ENCODE measurements at places on chromosomes 7 and 10. TPM values are rescaled to one million over a fixed set of nuclear protein-coding genes. Genes with fewer than 3 reads are reported as not detected.

The CCDC136 gene
- total RNA-seq: 0.87 TPM

The KLF14 gene
- not detected for total RNA-seq

The WNT2 gene
- total RNA-seq: not detected

The FGFR2 gene
- 0.54 TPM for total RNA-seq

The TMEM236 gene
- total RNA-seq: 0.17 TPM

The ATOH7 gene
- total RNA-seq: not detected

The CPN1 gene
- total RNA-seq: not detected

GRCh38 chr10:34815185-34816084, at the start of gene PARD3:
Gene PARD3 (minus strand): TSS chr10:34815296. CDS start chr10:34814995, 301 bp downstream.
- DNase-seq: peak; percentile 30

DNA sequence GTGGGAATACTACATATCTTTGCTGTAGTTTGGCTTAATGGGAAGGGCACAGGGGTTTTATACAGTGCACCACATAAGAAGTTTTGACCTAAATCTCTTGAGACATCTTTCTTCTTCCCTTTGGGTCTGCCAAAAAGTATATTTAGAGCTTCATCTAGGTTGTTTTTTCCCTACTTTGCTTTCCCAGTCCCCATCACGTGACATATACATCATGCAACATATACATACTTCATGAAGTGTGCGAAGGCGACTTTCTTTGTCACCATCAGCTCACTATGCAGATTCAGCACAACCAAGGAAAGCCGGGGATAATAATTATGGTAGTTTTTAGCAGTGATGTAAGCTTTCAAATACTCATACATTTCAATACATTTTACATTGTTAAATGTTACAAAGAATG, 177.1 kb upstream of the PPP1R3A start:
- DNase-seq: no peak

- no peak for DNase-seq
These were observed 94.9 kb upstream of the EEPD1 start for GRCh38 chr7:36058020-36058592.

GRCh38 chr7:6179620-6180343, 92.6 kb downstream of the CYTH3 start:
- no peak for DNase-seq

DNA sequence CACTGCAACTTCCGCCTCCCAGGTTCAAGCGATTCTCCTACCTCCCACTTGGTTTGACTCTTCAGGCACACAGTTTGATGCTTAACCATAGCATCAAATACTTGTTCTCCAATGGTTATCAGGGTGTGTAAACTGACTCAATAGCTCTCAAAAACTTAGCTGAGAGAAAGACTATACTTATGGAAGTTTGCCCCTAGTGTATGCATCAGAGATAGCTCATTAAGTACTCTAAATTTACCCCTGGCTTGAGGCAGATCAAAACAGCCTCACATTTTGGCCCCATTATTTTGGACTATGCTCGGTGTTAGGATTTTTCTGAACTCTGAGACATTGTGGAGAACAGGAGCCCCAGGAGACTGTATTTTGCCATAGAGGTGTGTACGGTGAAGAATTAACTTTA, 40.8 kb upstream of the SLC35B4 start:
- DNase-seq: no peak

GRCh38 chr7:151666886-151667285, 147.2 kb upstream of the RHEB start:
- DNase-seq: no peak

DNA sequence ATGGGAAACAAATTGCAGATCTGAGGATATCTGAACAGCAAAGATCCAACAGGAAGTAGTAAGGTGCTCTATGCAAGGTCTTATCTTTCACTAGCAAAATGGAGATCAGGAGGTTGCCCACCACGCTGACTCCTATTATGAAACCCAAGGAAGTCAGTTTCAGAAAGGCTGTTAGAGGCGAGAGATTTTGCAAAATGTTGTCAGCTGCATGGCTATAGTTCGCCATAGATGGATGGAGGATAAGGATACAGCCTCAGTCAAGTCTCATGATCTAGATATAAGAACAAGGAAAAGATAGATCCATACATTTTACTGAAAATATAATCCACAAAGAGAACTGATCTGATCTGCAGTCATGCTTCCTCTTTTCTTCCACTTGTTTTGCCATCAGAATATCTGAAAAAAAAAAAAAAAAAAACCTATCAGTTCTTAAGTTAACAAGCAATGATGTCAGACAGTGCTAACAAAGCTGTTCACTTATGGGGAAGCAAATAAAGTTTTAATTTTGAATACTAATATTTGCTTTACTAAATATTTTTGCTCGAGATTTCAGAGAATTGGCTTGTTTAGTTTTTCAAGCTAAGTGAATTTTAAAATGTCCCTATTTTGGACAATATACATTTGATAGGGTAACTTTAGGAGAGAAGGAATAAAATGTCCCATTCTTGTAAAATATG, 2.0 kb downstream of the GPR85 start:
- no peak for DNase-seq

DNA sequence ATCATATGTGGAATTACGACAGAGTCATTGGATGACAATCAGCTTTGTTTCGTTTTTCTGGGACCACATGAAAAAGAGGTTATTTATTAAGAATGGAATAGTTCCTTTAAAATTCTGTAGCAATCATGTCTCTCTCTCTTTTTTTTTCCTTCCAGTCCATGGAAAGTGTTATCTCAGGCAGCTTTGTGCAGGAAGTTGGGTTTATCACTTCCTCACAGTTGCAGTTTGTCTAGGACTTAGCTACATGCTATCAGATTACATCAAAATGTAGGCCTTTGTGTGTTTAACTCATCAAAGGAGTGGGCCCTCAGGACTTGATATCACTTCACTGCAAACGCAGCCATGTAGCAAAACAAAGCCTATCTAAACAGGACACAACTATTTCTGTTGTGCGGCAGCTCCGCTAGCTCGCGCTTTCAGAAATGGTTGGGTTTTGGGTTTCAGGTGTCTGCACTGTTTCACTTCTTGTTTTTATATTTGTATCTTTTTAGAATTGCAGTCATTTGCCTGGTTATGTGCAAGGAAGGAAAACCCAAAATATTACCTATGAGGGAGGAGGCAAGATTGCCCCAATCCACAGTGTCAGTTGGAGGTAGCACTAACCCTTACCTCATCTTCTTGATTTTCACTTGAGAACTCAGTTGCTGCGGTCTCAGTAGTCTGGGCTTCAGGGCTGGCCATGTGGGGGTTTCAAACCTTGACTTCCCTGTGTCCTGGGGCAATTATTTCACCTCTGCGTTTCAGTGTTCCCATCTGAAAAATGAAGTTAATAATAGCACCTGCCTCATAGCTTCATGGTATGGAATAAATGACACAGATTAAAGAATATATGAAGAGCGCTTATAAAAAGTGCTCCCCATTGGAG, 66.7 kb downstream of the HHEX start:
- peak; percentile 84 for DNase-seq

- DNase-seq: no peak
These were observed 23.1 kb downstream of the SP4 start for GRCh38 chr7:21450941-21451340.

DNA sequence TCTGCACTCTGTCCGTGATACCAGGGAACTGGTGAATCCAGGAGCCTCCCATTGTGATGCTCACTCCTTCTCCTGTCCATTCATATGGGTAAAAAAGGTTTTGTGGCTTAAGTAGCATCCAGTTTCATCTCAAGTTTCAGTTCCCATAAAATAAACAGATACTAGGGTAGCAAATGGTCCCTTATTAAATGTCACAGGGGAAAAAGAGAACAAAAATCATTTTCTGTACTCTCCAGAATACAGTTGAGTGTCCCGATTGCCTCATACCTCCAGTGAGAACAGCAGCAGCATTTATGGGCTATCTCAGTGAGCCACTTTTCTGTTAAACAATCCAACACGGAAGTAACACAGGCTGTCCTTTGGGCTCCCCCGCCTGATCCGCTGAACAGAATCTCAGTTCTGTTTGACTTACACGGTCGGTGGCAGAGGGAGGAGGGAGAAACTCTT, 179.6 kb downstream of the CELF2 start:
- DNase-seq: no peak

- DNase-seq: no peak
These were observed 8.9 kb downstream of the FGF8 start for GRCh38 chr10:101766753-101767599.

GRCh38 chr10:51433949-51434475, 265.4 kb downstream of the CSTF2T start:
- DNase-seq: no peak

DNA sequence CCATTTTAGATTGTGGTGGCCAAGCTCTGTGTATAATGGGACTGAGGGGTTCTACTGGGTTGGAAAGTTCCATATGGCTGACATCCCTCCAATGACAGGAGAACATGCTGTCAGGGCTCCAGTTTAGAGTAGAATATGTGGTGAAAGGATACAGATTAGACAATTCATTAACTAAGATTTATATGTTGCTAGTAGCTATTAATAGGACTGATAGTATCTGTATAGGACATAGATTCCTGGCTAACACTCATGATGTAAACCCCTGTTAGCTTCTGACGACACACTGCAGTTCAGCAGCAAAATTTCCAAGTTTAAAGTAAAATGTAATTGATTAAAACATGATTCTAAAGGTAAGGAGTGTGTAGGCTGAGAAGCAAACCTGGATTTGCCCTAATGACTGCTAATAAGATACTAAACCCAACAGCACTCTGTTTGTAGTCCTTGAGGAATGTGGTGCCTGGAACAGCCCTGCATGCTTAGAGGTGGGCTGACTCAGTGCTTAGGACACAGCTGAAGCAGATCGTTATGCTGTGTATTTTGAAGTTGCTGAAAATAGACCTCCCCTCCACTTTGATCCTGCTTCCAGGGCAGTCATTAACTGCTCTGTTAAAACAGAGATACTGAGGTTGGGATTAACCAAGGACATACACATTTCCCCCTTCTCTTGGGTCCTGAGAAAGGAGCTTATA, 1129.6 kb downstream of the SORCS3 start:
- DNase-seq: no peak

GRCh38 chr7:158014976-158015375, 572.6 kb downstream of the PTPRN2 start:
- DNase-seq: no peak

- DNase-seq: no peak
These were observed 191.5 kb downstream of the MGMT start for GRCh38 chr10:129658376-129659072.

GRCh38 chr7:107145067-107145838, 23.6 kb upstream of the HBP1 start:
- no peak for DNase-seq

- peak; percentile 34 for DNase-seq
These were observed 25.4 kb upstream of the PRXL2A start for GRCh38 chr10:80382989-80383388.

- DNase-seq: no peak
These were observed 6.2 kb upstream of the CREB3L2 start for GRCh38 chr7:138008019-138008587.

- no peak for DNase-seq
These were observed 17.5 kb downstream of the AHR start for GRCh38 chr7:17315974-17316373.

- DNase-seq: no peak
These were observed 266.2 kb downstream of the DNAJB6 start for GRCh38 chr7:157603005-157603404.

DNA sequence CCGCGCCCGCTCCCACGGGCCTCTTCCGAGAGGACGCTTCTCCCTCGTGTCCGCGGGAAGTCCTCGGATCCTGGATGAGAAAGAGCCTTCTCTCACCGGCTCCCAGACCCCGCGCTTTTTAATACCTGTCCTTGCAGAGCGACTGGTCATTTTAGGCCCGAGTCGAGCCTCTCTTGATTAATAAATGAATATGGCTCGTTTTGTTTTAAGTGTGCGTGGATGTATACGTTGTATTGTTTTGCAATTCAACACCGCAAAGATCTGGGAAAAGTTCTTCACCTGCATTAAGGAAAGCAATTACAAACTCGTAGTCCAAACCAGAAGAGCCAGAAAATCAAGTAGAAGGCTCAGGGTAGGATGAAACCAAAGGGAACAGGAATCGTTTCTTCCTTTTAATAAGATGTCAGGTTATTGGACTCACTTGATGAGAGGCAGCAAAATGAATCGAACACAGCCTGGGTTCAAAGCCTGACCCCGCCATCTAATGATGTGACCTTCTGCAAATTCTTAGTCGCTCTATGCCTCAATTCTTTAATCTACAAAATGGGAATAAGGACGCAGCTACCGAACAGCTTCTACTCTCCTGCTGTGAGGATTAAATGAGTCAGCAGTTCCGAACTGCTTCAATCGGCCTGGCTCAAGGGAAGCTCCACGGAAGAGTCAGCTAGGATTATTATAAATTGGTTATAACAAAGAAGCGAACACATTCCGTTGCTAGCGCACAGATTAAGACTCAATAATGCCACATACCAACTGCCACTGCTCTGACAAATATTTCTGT, 277.8 kb upstream of the NEBL start:
- no peak for DNase-seq

- DNase-seq: no peak
These were observed 34.6 kb upstream of the PSMG3 start for GRCh38 chr7:1604383-1604782.

- no peak for DNase-seq
These were observed 32.3 kb downstream of the C1GALT1 start for GRCh38 chr7:7214398-7215347.

GRCh38 chr10:103657061-103657591, 163.6 kb downstream of the NEURL1 start:
- no peak for DNase-seq

GRCh38 chr7:115618676-115619075, 411.9 kb downstream of the TFEC start:
- DNase-seq: no peak
